ENCODE measurements at places on chromosomes 5 and 9.
A peak's percentile ranks its signal among the peaks of the same experiment; 100 is the strongest.

GRCh38 chr5:7717691-7718090 is 133.2 kb downstream of the CFAP90 start:
- DNase-seq = no peak

DNA sequence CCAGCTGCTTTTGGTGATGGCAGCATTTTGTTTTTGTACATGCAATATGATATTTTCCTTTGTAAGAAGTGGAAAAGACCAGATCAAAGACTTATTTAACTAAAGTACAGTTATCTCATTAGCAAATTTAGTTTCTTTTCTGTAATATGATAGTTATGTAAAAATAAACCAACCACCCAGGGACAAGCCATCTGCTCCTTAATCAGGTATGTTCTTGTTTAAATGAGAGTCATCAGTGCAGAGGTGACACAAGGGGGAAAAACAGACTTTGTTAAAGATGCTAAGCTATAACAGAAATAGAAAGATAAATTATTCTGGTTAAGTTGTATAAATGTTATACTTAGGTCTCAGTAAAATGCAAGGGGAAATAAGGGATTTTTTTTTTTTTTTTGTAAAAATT is 805.7 kb upstream of the SEMA6A start:
- no peak for DNase-seq

DNA sequence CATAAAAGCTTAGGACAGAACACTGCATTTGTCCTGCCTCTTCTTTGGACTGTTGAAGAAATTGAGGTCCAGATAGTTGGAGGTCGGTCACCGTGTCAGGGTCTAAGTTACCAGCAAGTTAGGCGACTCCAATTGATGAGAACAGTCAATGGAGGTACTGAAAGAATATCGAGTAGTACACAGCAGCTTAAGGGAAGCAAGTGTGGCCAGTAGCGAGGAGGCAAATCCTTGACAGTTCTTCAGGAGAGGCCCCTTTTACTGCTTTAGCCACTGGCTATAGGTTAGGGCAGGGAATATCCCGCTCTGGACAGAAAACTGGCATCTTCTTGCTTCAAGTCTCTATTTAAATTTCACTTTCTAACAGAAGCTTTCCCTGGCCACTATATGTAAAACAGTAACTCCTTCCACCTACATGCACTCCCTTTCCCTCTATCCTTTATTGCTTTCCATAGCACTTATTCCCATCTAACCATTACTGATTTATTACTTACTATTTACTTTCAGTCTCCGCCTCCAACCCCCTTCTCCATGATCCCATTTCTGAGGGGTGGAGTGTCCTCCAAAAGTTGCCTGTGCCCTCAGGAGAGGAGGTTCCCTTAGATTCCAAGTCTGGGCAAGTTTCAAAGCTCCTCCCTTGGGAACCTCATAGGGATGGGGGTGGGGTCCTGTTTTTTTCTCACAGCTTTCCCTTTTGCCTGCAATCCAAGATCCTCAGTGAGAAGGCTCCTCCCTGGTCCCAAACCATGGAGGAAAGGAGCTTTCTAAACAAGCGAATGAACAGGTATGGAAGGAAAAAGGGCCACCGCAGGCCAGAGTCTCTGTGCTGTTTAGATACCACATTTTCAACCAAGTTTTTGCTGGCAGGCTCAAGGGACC is 4.1 kb upstream of the PRDM6 start:
- no peak for DNase-seq

- no peak for DNase-seq
These were observed 31.7 kb downstream of the PRRX2 start for GRCh38 chr9:129696944-129697655.

- no peak for DNase-seq
These were observed 31.1 kb upstream of the FRMD3 start for GRCh38 chr9:83569326-83569725.

GRCh38 chr9:104658496-104659195 is 35.7 kb upstream of the OR13D1 start:
- no peak for DNase-seq

DNA sequence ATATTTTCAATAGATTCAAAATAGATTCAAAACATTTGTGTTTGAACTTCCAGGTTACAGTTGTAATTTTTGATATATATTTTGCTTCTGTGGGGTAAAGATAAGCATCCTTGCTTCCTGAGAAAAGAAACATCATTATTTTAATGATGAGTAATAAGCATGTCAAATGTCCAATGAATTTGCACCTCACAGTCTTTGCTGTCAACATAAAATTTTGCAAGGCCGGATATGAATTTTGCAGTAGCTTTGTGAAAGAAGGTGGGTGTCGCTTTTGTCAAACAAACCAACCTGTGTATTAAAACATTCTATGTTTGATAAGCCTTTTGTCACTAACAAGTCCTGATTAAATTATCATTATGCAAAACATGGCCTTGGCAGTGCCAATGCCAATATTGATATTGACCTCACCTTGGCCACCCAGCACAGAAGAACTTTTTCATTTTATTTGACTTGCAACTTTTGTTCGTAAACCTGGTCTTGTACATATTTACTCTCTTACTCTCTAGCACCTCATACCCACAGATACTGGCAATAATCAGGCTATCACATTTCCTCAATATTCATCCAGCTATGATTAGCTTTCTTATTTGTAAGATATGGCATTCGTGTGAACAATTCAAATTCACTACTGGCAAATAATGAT is 645.0 kb upstream of the KLF4 start:
- DNase-seq = no peak

GRCh38 chr9:88733651-88734421 is 198.9 kb downstream of the NXNL2 start:
- DNase-seq = peak; percentile 73

DNA sequence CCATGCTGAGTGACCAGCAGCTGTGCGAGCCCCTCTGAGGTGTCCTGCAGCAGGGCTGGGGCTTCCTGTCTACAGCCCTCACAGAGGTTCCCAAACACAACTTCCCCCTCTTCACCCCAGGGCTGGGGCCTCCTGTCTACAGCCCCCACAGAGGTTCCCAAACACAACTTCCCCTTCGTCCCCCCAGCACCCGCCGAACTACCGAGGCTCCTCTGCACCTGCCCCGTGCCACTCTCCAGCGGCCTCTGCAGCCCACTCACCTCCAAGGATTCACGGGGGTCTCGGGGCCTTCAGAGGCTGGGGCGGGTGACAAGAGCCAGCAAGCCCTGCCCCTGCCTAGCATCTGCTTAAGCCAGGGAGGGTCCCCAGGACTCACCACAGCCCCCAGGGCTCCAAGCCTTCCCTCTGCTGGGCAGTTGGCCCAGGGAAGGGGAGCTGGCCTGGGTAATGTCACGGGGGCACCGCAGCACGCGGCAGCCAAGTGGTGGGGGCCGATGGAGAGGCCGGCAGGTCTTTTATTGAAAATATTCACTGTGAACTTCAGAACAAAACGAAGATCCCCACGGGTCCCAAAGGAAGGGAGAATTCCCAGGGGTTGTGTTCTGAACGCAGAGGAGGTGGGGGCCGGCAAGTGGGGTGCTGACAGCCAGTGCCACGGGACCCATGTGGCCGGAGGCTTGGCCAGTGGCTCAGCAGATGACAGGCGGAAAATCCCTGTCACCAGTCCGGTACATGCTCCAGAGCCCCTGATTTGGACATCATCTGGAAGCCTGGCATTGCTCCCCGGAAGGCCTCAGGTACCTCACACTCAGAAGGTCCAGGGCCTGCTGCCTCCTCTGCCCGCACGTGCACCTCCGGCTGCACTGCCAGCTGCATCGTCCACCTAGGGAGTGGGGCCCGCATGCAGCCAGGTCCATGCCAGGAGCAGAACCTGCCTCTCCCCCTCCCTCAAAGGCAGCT is 125.3 kb downstream of the ADAMTS2 start:
- DNase-seq = no peak

DNA sequence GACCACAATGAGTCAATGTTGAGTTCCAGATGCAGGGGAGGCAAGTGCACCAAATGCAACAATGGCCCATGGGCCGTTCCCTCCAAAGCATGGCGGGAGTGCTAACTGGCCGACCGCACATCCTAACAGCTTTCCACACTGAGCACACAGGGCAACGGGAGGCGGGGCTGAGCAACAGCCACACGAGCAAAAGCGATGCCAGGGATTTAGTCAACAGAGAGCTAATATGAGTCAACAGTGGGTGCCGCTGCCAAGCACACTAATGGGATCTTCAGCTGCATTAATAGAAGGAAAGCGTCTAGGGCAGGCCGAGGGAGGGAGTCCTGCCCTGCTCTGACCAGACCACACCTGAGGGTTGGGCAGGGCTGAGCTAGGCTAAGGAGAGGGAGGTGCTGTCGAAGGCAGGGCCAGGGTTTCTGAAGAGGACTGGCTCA is 4.6 kb downstream of the EPB41L4B start:
- DNase-seq = no peak

DNA sequence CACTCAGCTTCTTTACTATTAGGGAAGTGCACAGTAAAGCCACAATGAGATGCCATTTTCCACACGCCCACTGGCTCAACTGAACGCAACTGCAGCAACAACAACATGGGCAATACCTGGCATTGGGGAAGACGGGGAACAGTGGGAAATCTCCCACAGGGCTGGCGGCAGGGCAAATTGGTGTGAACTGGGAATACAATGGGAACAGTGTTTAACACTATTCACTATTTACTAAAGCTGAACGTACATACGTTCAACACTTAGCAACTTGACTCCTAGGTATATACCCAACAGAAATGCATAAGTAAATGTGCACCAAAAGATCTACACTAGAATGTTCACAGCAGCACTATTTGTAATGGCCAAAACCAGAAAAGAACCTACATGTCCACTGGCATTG is 14.1 kb downstream of the ZER1 start:
- DNase-seq = no peak

- no peak for DNase-seq
These were observed 189.2 kb downstream of the PCSK1 start for GRCh38 chr5:96243862-96244261.

GRCh38 chr5:34630596-34630995 is 25.5 kb upstream of the RAI14 start:
- no peak for DNase-seq

DNA sequence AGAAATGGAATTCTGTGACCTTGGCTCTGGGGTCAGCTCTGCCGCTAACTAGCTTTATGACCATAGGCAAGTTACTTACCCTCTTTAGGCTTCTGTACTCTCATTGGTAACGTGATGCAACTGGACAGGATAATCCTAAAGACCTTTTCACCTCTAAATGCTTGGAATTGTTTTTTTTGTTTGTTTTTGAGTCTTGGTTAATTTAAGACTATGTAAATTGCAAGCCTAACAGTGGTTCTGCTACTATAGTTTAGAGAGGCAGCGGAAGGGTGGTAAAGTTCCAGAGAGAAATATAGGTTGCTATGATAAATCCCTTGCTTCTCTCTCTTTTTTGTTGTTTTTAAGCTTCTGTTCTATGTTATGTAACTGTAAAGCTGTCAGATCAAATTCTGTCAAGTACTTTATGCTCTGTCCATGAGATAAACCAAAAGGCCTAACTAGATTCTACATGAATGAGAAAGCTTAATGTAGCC is 17.6 kb downstream of the FAM169A start:
- DNase-seq = no peak

GRCh38 chr9:116907989-116908388 is 220.9 kb downstream of the TRIM32 start:
- no peak for DNase-seq

- DNase-seq = no peak
These were observed 29.7 kb downstream of the SLC25A25 start for GRCh38 chr9:128097543-128098296.

GRCh38 chr9:107131108-107131799 is 151.8 kb upstream of the RAD23B start:
- DNase-seq = no peak

DNA sequence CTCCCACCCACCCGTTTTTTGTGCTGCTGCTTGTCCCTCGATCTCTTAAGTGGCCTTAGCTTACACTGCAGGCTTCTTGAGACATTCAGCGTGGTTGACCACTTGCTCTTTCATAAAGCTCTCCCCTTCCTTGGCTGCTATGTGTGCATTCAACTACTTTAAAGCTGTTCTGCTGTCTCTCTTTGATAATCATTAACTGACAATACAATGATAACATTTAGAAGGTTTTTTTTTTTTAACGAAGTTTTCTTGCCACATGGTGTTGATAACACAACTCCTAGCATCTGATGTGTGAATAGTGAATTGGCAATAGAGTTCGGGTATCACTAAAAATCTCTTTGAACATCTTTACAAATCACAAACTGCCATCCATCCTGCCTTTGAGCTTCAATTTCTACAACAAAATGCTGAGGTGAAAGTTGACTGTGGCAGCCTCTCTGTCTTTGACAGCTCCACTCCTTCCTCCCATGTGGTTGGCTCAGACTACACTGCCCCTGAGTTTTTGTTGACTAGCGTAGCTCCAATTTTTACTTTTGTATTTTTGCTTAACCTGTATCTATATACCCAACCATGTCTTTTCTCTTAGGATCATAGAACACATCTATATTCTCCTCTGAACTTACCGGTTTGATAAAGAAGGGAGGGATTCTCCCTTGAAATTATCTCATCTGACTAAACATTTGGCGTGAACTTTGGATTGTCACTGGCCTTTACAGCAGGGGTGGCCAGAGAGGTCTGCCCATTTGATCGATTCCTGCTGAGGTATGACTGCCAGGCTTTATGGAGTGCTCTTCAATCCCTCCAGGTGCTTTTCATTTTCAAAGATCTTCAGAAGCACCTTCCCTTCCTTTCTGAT is 409.4 kb upstream of the CD180 start:
- no peak for DNase-seq

DNA sequence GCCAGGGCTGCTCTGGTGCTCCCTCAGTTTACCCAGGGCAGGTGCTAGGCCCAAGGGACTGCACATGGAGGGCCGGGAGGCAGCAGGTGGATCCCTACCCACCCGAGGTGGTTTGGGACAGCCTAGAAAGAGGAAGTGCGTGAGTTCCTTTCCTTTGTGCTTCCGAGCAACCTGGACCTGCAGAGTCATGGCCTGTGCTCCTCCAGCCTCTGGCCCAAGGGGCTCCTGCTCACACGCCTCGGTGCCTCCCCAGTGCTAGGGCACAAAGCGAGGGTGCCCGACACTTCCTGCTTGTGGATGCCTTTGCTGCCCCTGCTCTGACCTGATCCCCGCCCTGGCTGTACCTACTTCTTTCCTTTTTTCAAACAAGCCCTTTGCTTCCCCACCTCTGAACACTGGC is 79.3 kb downstream of the RXRA start:
- DNase-seq = no peak

DNA sequence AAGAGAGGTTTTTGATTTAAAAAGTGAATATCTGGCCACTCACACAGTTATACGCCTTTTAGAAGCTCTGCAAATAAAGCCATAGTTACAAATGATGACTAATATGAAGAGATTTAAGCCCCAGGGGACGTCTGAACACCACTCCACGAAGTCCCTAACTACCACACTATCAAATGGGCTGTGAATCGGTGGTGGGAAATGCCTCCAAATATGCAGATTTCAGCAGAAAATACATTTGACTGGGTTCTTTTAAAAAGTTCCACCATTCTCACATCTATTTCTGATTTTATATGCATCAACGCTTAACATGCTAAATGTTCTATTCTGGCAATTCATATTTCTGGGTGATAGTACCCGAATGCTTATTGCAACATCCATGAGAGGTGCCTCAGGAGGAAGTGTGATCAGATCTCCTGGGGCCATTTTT is 22.5 kb downstream of the TICAM2 start:
- DNase-seq = no peak

Data from fibroblast of skin of left quadriceps (primary cell).